Left forelimb (tissue), 1 donor: ENCODE measurements at places on chromosomes 16 and 17.
A peak's percentile ranks its signal among the peaks of the same experiment; 100 is the strongest.

DNA sequence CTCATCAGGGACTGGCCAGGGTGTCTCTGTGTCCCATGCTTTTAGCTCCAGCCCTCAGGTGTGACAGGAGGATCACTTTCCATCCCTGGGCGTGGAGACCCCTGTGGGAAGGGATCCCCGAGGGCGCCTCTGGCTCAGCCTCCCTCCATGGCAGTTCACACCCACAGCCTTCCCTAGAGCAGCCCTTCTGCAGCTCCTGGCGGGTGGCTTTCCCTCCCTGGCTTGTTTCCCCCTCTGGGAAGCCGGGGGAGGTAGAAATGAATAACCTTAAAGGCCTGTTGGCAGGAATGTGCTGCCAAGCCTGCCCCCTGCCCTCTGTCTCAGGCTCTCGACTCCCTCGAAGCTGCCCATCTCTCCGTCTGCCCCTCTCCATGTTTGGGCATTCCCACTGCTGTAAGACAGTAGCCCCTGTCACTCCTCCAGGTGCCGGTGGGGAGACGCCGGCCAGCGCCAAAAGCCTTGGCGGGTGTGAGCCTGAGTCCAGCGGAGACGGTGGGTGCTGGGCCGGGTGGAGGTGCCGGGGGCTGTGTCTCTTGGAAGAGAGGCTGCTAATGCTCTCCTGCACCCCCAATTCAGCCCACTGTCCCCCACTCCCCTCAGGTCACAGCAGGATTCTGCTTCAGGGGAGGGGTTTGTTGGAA, 2.1 kb upstream of the ATP2A1 start:
- no peak for DNase-seq

- DNase-seq = no peak
Measured at GRCh38 chr17:49522357-49522890, 27.3 kb downstream of the NGFR start.

DNA sequence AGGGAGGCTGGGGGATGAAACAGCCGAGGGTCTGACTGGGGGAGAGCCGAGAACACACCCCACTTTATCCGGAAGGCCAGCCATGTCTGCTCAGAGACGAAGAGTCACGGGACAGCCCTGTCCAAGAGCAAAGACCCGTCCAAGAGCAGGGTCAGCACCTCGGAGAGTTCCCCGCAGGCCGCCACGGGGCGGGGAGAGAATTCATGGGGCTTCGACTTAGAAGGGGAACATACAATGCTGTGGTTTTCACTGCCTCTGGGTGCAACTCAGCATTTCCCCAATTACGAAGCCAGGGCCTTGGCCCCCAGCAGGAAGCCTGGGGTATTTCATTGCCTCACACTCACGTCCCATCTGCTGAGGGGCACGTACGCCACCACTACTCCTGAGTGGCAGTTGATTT, 59.3 kb downstream of the JPH3 start:
- DNase-seq = peak; percentile 79

- DNase-seq = no peak
Measured at GRCh38 chr16:56931271-56931891, 561 bp upstream of the HERPUD1 start.

DNA sequence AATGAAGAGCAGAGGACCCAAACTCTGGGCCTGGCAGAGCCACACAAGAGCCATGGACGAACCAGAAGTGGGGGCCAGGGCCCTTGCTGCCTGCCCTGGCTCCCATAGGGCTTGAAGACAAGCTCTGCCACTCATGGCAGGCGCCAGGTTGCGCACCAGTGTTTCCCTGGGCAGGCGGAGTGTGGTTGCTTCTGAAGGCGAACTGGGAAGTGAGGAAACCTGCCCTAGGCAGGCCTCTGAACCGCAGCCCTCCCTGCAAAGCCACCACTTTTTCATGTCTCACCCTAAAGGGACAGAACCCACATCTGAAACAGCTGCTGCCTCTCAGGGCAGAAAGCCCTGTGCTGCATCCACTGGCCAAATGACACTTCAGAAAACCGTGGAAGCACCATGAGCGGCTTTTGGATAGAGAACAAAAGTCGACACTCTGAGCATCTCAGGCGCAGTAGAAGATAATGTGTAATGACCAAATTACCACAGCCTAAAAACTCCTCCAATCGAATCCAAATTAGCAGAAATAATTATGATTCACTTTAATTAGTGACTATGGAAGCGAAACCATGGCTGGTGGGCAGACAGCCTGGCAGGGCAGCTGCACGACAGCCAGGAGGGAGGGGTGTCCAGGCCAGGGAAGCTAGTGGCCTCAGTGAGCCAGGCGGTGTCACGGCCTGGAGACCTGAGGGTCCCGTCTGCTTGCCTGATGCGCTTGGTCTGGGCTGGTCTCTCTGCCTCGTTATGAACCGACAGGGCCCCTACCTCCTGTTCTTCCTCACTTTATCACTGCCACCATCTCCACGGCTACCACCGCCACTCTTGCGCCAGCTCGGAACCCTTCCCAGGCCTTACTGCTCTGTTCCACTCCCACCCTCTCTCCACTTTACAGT, 59.1 kb downstream of the PRMT7 start:
- no peak for DNase-seq

GRCh38 chr16:57020651-57021050, 31.3 kb downstream of the NLRC5 start:
- DNase-seq = no peak

DNA sequence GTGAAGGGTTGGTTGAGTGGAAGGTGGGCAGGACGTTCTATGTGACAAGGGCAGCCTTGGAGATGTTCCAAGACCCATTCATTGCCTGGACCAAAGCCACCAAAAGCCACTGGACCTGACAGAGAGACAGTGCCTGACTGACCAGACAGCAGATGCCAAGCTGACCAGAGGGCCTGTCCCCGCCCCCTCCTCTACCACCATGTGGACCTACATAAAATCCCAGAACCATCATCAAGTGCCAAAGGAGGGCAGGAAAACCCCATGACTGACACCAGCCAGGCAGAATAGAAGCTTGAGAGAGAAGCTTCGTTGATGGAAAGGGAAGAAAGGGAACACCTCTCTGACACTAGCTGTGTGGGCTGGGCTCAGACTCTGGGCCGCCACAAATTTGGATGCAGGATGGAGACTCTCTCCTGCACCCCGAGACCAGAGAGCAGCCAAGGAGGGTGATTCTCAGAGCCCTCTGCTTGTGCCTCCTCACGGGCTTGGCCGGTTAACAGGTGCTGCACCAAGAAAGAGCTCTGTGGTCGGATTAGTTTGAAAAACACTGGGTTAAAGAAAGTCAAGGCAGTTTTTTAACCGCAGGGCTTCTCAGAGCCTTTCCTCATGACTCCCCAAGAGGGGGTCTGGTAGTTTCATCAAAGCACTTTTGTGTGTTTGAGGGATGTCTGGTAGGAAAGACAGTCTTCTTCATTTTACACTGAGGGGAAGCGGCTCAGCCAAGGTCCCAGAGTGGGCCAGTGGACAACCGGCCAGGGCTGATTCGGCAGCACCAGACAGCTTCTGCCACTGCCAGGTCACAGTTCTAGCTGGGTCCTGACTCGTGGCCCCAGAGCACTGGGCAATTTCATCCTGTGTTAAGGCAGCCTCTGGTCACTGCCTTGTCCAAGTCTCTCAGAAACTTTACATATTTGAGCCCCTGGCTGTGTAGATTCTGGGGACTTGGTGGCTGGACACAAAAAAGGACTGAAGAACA, 1.7 kb downstream of the TNFRSF13B start:
- DNase-seq = no peak

DNA sequence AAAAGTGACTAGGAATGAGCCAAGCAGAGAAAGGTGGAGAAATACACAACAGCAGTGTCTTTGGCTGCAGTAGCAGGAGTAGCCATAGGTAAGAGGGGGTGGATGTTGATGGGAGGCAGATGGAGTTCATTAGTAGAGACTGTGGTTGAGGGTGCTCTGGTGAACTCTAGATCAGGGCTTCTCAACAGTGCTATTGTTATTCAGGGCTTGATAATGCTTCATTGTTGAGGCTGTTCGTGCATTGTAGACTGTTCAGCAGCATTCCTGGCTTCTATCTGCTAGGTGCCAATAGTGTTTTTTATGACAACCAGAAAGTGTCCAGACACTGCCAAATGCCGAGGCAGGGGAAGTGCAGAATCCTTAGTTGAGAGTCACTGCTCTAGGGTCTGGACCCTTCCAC, 3.6 kb downstream of the ALKBH5 start:
- no peak for DNase-seq

GRCh38 chr16:71501547-71501946, 12.4 kb upstream of the ZNF19 start:
- no peak for DNase-seq

- DNase-seq = no peak
Measured at GRCh38 chr16:11857161-11857560, 5.8 kb upstream of the RSL1D1 start.

GRCh38 chr17:81519284-81520020, 6.9 kb upstream of the ACTG1 start:
- no peak for DNase-seq

GRCh38 chr16:6993544-6993943, 339.1 kb upstream of the RBFOX1 start:
- no peak for DNase-seq

- DNase-seq = no peak
Measured at GRCh38 chr17:56913000-56913311, 893 bp downstream of the TRIM25 start.

DNA sequence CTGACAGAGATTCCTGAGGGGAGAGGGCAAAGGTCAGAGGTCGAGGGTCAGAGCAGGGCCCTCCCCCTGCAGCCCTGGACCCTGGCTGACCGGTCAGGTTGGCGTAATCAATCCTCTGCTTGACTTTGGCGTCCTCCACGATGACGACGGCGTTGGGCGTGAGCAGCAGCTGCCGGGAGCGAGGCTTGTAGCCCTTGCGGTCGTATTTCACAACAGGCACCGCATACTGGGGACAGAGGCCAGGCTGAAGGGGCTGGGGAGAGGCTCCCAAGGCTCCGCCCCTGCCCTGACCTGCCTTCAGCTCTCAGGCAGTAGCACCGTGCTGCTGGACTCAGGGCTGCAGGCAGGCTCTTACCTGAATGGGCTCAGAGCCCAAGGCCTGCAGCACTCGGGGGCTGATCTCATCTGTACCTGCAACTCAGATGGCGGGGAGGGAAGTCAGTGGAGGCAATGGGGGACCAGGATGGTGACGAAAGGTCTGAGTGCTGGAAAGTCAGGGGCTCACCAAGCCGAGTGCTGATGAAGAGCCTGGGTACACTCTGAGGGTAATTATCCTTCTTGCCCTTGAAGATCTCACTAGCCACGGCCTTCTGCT, 12.0 kb upstream of the CRK start:
- DNase-seq = no peak

DNA sequence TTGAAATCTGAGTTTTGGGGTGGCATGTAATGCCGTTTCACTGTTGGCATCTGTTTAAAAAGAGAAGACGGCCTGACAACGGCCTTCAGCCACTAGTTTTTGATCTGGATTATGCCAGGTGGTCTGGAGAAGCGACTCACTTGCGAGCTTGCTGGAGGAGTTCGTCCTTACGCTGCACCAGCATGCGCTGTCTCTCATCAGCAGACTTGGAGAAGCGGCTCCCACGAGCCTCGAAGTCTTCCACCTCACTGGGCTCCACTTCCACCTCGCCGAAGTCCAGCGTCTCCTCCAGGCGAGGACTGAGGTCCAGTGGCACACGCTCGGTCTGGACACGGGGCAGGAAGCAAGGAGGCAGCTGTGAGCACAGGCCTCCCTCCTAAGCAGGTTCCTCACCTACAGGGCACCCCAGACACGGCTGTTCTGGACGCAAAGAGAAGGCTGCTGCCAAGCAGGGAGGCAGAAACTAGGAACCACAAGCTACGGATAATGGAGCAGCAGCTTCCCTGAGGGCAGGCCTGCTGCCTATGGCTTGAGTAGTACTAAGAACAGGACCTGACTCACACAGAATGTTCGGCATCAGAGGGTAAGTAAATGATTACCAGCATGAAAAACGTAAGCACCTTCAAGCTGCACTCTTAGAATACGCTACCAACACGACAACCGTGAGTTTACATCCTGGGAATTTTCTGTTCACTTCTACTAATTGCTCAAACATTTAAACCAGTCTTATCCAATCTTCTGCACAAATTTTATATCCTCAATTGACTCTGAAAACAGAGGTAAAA, 61.4 kb downstream of the AMFR start:
- DNase-seq = no peak

GRCh38 chr17:78527345-78527744, 49.9 kb downstream of the DNAH17 start:
- DNase-seq = no peak

- no peak for DNase-seq
Measured at GRCh38 chr17:48588528-48588927, 1.5 kb downstream of the HOXB3 start.

DNA sequence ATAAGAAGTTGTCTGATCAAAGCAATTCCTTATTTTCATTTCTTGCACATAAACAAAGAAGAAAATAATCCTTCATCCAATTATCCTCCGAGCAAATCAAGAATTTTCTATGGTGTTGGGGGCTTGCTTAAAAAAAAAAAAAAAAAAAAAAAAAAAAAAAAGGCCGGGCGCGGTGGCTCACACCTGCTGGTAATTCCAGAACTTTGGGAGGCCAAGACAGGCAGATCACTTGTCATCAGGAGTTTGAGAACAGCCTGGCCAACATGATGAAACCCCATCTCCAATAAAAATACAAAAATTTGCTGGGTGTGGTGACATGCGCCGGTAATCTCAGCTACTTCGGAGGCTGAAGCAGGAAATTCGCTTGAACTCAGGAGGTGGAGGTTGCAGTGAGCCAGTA, 19.3 kb downstream of the CNP start:
- no peak for DNase-seq

DNA sequence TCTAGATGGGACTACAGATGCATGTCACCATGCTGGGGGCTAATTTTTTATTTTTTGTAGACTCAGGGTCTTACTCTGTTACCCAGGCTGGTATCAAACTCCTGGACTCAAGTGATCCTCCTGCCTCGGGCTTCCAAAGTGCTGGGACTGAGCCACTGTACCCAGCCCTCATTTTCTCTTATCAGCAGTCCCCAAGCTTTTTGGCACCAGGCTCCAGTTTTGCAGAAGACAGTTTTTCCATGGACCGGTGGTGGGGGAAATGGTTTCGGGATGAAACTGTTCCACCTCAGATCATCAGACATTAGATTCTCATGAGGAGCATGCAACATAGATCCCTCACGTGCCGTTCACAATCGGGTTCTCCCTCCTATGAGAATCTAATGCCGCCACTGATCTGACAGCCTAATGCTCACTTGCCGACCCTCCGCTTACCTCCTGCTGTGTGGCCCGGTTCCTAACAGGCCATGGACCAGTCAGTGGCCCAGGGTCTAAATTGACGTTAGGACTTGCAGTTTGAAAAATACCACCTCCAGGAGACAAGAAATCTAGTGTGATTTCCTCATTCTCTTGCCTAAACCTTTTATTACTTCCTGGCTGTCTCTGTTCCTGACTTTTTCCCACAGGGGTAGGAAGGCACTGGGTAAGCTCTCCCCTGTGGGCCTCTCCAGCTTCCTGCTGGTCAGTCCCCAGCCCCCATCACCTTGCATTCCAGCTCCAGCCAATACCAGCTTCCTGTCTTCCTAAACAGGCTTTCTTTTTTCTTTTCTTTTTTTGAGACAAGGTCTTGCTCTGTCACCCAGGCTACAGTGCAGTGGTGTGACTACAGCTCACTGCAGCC, 9.3 kb upstream of the CNP start:
- DNase-seq = no peak

GRCh38 chr16:17452922-17453321, 17.8 kb downstream of the XYLT1 start:
- DNase-seq = no peak
